Colonic mucosa (tissue), 4 donors: ENCODE measurements at places on chromosomes 4 and X. TPM values are rescaled to one million over a fixed set of nuclear protein-coding genes. Genes with fewer than 3 reads are reported as not detected.

DNA sequence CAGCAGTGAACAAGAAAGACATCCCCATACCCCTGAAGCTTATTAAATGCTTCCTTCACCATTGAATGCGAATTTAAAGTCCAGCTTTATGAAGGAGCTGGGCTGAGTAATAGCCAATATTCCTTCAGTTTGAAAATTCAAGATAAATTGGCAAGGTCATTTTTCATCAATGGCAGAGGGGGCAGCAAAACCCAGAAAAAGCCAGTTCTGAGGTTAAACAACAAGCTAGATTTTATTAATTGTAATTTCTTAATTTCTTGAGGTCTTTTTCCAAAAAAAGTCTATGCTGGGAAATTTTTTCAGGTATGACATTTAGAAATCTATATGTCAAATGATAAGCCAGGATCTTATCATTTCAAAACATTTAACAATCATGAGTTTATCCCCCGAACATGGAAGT lies 808.9 kb downstream of the RPA4 start:
- DNase-seq: no peak

The NEIL3 gene
- total RNA-seq: 2.5 TPM

GRCh38 chrX:119145241-119145653 lies 17.6 kb upstream of the KIAA1210 start:
- peak; percentile 24 for DNase-seq

DNA sequence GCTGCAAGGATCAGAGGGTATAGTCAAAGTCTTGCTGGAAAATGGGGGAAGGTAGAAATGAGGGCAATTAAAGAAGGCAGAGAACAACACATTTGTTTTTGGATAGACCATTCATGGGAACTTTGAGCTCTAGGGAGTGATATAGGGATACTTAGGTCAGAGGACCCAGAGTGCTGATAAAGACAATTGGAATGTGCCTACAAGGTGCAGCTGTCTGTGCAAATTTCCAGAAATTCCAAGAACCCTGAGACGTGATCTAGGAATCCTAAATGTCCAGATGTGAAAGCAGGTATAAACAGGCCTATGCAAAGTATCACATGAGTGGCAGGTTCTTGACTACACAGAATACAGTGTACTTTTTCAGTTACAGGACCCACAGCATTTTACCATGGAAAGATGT lies 24.2 kb downstream of the FNIP2 start:
- no peak for DNase-seq

- no peak for DNase-seq
Observed at GRCh38 chr4:141680060-141680459, 43.7 kb downstream of the IL15 start.

- DNase-seq: no peak
Observed at GRCh38 chr4:115292320-115293092, 179.1 kb upstream of the NDST4 start.

GRCh38 chr4:122156819-122157218 lies 4.7 kb downstream of the BLTP1 start:
- DNase-seq: no peak

DNA sequence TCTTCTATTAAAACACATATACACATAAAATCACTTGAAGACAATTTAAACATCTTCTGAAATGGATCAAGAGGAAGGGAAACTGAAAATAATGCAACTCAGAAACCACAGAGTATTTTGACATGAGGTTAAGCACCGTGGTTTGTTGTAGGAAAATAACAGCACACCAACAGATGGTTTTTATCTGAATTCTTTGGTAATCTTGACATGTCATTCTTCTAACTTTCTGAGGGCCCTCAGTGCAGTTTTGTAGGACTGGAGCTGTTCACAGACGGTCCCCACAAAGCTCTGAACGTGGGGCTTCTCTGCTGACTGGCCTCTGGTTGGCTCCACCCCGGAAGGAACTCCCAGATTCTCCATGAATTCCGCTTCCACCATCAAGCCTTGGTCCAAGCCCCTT lies 16.0 kb upstream of the TLR8 start:
- DNase-seq: no peak

DNA sequence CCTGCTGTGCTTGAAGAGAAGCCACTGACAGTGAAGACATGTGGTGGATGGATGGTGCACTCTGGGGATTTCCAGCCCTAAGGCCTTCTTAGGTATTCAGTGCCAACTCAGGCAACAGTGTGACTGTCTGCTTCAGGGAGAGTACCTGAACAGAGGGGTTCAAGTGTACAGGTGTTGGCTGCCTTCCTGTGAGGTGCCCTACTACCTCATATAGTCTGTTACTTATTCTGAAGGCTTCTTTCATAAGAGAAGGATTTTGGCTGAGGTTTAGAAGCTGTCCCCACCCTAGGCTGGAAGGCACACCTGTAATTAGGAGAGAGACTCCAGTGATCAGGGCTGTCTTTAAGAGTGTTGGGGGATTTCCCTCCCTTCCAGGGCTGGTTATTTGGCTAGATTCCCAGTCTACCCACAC lies 1.8 kb downstream of the FTHL17 start:
- no peak for DNase-seq

DNA sequence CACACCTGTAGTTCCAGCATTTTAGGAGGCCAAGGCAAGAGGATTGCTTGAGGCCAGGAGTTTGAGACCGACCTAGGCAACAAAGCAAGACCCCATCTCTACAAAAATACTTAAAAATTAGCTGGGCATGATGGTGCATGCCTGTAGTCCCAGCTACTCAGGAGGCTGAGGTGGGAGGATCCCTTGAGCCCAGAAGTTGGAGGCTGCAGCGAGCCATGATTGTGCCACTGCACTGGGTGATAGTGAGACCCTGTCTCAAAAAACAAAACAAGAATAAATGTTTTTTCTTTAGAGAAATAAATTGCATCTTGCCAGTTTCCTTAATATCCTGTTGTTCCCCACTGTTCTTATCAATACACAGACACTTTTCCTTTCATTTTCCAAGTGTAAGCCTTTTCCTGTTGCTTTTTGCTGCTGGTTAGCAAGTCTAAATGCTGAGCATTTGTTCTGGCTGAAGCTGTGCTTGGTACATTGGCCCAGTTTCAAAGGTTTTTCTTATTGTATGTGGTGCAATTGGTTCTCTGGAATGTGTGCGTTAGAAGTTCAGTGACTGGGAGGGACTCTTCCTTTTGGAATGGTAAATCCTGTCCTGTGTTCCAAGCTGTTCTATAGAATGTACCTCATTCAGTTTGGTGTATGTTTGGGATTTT lies 98.2 kb downstream of the AFF1 start:
- no peak for DNase-seq

DNA sequence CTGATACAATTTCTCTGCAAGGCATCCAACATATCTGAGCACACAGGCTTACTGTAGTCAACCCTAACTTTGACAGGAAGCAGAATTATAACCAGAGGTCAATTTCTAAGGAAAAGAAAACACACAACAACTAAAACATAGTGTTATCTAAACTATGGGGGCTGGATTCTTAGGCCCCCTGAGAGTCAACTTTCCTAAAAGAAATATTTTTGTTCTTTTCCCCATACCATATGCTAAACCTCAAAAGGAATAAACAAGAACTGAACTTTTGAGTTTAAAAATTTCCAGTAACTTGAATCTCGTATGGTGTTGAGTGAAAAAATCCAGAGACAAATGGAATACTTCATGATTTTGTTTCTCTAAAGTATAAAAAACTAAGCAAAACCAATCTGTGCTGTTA lies 42.9 kb downstream of the ATXN3L start:
- DNase-seq: no peak

DNA sequence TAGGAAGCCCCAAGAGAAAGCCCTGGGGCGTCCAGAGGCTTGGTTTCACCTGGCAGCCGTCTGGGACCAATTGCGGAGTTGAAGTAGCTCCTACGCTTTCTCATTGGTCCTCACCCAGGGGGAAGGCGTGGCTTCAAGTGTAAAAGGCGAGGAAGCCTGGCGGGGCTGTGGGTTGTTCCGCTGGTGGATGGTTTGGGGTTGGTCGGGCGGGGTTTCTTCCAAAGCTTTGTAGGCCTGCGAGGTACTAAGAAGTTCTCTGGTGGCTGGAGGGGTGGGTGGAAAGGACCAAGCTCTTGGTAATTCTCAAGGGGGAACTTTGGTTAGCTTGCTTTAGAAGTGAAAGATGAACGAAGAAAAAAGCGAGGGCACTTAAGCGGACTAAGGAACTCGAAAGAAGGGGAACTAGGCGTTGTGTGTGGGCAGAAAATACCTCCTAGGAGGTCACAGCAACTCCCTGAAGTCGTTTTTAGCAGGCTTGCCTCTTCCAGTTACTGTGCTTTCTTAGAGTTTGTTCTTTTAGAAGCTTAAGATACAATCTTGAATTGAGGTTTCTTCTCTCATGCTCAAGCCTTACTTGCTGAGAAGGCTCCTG lies 36.6 kb downstream of the CCNG2 start:
- peak; percentile 51 for DNase-seq

DNA sequence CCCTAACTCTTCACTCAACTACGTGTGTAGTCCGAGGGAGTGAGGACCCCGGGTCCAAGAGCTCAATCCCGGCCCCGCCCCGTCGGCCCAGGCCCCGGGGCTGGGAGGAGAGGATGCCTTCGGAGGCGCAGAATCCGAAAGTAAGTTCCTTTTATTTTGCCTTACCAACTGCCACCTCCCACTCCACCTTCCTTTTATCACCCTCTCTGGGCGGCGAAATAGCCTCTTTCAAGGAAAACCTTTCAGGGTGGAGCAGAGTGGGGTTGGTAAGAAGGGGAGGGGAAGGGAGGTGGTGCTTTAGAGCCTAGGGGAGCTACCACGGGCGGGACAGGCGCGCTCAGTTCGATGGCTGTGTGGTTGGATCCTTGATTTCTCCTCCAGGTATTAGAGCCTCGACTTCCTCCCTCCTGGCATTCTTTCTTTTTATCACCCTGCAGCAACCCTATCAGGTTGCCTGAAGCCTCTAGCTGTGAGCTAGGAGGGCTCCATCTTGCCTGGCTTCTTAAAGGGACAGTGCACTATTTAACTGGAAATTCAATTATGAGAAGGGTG lies 191.2 kb downstream of the RRAGB start:
- peak; percentile 63 for DNase-seq

GRCh38 chr4:2258091-2259035 lies 3.5 kb downstream of the MXD4 start:
- peak; percentile 17 for DNase-seq

The TRPC5OS gene
- total RNA-seq: not detected

GRCh38 chrX:20067709-20068561 lies 48.8 kb downstream of the MAP7D2 start:
- DNase-seq: peak; percentile 47

- no peak for DNase-seq
Observed at GRCh38 chr4:41320278-41320677, 63.5 kb downstream of the UCHL1 start.

DNA sequence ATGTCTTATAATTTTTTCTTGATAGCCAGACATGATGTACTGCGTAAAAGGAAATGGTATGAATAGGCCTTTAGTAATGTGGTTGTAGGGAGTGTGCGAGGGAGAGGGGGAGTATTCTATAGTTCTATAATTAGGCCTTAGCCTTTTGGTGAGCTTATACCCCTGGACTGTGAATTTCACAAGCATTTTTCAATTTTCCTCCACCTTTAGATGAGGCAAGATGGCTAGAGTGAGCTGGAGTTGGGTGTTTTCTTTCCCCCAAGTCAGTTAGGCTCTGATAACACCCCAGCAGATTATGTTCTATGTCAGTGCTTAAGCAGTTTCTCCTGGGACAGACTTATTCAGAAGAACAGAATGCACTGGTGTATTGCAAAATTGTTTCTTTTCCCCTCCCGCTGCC lies 210.2 kb upstream of the NPY2R start:
- no peak for DNase-seq

- no peak for DNase-seq
Observed at GRCh38 chr4:159290321-159291030, 187.6 kb downstream of the RAPGEF2 start.

DNA sequence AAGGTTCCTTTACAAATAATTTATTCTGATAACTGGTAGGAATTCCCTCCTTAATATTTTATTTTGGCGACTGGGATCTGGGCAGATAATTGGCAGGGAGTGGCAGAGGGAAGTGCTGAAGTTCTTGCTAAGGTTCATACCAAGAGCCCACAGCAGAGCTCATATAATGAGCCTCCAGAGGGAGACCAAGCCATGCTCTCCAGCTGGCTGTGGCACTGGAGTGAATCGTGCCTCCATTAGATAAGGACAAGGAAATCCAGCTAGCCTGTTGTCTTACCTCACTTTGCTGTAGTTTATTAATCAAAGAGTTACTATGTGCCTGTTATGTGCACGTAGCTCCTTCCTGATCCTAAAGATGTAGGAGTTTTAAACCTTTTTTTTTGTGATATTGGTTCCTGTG lies 1.3 kb downstream of the ASB12 start:
- DNase-seq: no peak

DNA sequence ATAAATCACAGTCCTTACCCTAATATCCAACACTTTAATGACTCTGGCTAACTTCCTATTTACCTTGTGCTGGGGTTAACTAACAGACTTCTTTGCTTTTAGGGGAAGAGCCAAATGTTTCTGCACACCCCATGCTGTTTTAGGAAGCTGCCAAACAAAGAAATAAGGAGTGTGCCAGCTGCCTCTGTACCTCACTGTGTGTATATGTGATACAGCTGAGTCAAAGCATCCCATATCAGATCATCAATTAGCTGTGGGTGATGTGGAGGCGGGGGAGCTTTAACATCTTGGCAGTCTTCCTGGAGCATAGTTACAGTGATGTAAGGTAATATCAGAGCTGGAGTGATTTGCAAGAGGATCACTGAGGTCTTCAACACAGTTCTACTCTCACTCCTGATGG lies 95.4 kb downstream of the COL25A1 start:
- DNase-seq: no peak

GRCh38 chr4:4881432-4881831 lies 22.0 kb downstream of the MSX1 start:
- no peak for DNase-seq

The WAS gene
- total RNA-seq: 4.9 TPM

The FTHL17 gene
- total RNA-seq: not detected

The CD38 gene
- 2.6 TPM for total RNA-seq

DNA sequence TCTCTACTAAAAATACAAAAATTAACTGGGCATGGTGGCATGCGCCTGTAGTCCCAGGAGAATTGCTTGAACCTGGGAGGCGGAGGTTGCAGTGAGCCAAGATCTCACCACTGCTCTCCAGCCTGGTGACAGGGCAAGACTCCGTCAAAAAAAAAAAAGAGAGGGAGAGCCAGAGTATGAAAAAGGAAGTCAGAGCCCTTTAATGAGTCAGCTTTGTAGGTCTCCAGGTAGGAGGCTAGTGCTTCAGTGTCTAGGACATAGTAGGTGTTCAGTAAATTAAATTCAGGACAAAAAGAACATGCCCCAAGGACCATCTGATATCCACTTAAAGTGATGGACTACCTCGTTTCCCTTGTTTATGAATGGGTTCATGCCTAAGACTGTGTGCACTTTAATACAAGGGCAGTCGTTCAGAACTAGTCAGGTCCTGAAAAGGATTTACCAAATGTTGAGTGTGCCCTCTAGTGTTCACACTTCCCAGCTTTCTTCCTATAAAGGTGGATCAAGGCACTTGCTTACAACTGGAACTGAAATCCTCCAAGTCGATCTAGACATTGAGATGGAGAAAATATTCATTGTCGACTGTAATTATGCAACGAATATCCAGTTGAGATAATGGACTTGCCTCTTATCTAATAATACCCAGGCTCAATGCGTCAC lies 29.0 kb downstream of the F9 start:
- peak; percentile 44 for DNase-seq

- DNase-seq: no peak
Observed at GRCh38 chr4:176186067-176186466, 9.3 kb downstream of the SPATA4 start.

The CT45A1 gene
- total RNA-seq: not detected
